ENCODE measurements at places on chromosomes 4 and X.

GRCh38 chr4:3168029-3168428 is 80.9 kb upstream of the MSANTD1 start:
- DNase-seq = no peak

GRCh38 chrX:2550328-2551020 is 49.7 kb upstream of the DHRSX start:
- no peak for DNase-seq

- no peak for DNase-seq
These were observed 24.6 kb downstream of the NAP1L5 start for GRCh38 chr4:88672987-88673386.

DNA sequence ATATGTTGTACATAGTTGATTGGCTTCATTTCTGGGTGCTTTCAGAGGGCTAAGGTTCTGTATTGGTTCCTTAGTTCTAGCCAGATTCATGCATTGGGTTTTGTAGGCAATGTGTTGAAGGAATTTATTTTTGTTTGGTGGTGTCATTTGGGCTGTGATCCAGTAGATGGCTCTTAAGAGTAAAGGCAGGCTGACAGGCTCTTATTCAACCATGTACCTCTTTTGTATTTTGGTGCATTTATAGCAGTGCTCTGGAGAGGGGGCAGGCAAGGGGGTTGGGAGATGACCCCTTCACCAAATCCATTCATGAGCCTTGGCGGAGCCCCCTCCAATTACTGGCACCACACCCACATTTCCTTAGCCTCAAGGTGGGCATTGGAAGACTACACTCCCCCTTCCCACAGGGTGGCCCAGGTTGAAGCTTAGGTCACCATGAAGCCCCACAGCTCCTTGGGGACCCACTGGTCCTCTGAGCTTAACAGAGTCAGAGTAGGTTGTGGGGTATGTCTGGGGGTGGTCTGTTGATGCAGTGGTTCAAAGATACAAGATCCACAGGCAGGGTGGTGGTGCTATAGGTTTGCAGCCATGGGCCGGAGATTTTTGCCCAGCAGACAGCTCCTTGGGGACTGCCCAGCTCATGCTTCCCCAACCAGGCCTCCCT is 143.0 kb upstream of the GNPDA2 start:
- DNase-seq = no peak

- DNase-seq = no peak
These were observed 40.5 kb downstream of the MAP9 start for GRCh38 chr4:155336242-155336641.

GRCh38 chr4:185304541-185304940 is 91.2 kb downstream of the LRP2BP start:
- no peak for DNase-seq

- no peak for DNase-seq
These were observed 31.5 kb downstream of the GRSF1 start for GRCh38 chr4:70808151-70808550.

DNA sequence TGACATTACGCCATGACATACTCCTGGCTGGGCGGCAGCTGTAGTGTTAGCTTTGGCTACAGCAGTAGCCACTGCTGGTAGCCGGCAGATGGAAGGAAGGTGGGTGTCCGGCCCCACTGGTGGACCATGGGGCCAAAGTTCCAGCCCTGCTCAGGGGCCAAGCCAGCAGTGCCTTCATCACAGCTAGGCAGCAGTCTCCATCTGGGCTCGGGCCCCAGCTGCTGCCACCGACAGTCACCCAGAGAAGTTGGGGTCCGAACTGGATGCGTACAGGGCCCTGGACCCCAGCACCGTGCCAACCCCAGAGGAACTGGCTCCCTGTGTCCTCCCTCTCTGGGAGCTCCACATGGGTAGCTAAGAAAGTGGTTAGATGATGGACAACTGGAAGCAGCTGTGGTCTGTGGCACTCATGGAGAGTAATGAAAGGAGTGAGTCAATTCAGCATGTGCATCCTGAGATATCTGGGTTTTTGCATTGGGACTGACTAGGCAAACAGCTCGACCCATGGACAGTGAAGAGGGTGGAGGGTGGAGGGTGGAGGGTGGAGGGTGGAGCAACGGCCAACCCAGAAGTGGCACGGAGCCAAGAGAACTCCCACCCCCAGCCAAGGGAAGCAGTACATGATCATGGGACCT is 366.6 kb upstream of the GRIA3 start:
- no peak for DNase-seq

DNA sequence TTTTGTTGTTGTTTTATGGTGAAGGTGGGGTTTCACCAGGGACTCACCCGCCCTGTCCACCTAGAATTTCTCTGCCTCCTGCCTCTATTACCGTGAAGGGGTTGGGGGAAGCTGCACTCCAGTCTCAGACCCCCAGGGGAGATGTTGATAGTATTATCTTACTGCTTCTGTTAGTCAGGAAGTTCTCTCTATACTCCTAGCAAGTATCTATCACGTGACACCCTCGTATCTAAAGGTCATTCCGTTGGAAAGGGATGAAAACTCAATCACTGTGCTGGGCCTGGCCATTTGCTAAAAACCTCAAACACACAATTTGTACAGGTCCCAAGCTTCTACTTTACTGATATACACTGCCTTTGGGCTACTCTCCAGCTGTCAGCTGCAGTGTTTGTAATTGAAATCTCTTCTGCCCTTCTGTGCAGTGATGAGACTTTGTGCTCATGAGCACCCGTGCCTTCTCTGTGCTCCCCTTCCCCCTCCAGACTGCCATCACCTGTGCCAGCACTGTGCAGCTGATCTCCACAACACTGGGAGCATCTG is 188.5 kb upstream of the ANXA3 start:
- no peak for DNase-seq

DNA sequence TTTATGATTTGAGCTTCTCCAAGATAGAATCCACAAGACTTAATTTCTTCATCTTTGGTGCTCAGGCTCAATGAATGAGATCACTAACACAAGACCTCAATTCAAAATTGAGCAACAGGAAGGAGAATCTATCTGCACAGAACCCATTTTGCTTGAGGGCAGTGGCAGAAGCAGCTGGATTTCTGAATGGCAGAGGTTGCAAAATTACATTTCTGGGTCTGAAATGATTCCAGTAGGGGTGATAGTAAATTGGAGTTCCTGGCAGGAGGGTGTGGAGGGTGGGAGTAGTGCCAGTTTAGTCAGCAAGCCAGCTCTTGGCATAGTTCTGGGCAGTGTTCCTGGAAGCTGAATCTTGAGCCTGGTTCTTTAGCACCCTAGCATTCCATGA is 281.1 kb downstream of the SLC7A11 start:
- DNase-seq = peak; percentile 35

GRCh38 chr4:99435154-99435553 is at the start of gene ADH7:
ADH7 (minus strand) TSS chr4:99435342; CDS start chr4:99435233, 109 bp downstream.
- DNase-seq = no peak

DNA sequence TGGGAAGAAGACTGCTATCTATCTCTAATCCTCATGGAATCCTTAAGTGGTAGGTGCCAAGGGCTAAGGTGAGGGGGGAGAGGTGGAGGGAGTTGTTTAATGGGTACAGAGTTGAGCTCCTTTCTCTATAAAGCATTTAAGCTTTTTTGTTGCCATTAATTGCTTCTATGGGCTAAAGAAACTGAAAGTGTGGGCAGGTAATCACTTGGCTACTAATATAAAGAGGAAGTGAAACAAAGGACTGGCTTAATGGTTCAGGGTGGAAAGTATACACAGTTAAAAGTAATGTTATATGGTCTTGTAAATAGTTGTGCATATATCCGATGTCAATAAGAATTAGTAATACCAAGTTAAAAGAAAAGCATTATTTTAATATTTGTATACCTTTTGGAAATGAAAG is 83.9 kb downstream of the POLA1 start:
- no peak for DNase-seq

- DNase-seq = no peak
These were observed 271.6 kb upstream of the ARSJ start for GRCh38 chr4:114251020-114251419.

DNA sequence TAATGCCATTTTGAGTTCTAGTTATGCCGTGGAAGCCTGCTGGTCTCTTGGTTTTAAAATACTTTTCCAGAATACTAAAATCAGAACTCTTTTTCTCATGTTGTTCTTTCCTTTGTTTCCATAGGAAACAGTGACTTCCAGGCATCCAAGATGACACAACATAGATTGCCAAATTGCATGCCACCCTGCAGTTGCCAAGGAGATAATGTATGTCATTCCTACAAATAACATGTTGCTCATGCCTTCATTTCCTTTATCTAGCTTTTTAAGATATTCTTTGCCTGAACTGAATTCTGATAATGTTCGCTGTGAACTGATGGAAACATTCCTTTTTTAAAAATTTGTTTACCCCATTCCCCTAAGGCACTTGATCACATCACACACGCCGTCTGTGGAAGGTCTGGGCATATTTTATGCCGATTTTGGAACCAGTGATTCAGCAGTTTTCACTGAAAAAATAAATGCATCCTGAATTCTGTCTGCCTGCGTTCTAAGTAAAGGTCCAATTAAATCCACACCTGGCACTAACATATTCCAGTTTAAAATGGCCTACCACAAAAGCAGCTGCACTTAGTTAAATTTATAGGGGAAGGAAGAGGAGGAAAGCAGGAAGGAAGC is 38.0 kb upstream of the COX7B2 start:
- no peak for DNase-seq

DNA sequence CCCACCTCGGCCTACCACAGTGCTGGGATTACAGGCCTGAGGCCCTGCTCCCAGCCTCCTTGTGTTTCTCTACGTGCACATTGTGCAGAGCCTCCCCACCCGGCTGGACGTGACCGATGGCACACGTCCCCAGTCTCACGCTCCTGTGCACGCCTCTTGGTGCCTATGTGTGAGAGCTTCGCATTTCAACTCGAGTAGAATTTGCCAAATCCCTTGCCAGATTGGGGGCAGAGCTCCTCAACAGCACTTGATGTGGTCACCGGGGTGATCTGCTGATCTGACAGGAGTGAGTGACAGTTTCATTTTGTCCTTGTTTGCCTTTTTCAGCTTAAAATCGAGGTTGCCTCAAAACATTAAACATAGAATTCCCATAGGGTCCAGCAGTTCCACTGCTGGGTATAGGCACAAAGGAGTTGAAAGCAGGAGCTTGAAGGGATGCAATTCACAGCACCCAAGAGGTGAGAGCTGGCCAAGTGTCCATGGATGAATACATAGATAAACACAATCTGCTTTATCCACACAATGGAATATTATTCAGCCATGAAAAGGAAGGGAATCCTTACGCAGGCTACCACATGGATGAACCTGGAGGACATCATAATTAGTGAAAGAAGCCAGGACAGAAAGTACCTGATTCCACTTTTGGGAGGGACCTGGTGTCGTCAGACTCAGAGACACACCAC is 17.6 kb downstream of the TMEM187 start:
- no peak for DNase-seq

GRCh38 chr4:88106205-88106604 is 52.2 kb downstream of the ABCG2 start:
- DNase-seq = peak; percentile 20

DNA sequence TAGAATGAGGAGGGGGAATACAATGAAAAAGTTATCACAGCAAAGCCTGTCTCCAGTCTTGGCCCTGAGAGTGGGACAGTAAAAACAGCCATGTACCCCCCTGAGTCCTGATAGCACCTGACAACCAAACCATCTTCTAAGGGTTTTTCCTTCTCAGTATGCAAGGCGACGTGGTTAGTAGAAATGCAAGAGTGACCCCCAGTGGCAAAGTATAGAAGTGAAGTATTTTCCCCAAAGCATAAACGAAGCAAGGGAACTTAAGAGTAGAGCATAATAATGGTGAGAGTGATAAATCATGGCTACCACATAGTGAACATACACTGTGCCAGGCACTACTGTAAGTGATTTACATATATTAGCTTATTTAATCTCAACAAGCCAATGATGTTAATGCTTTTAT is 52.8 kb downstream of the FAM47C start:
- peak; percentile 3 for DNase-seq

- DNase-seq = no peak
These were observed 5.3 kb downstream of the HCFC1 start for GRCh38 chrX:153966283-153966688.

GRCh38 chrX:39854772-39855747 is 242.7 kb downstream of the BCOR start:
- no peak for DNase-seq

GRCh38 chr4:45554423-45554822 is 569.4 kb downstream of the GABRG1 start:
- no peak for DNase-seq

- no peak for DNase-seq
These were observed 12.2 kb upstream of the RAP1GDS1 start for GRCh38 chr4:98248934-98249333.

DNA sequence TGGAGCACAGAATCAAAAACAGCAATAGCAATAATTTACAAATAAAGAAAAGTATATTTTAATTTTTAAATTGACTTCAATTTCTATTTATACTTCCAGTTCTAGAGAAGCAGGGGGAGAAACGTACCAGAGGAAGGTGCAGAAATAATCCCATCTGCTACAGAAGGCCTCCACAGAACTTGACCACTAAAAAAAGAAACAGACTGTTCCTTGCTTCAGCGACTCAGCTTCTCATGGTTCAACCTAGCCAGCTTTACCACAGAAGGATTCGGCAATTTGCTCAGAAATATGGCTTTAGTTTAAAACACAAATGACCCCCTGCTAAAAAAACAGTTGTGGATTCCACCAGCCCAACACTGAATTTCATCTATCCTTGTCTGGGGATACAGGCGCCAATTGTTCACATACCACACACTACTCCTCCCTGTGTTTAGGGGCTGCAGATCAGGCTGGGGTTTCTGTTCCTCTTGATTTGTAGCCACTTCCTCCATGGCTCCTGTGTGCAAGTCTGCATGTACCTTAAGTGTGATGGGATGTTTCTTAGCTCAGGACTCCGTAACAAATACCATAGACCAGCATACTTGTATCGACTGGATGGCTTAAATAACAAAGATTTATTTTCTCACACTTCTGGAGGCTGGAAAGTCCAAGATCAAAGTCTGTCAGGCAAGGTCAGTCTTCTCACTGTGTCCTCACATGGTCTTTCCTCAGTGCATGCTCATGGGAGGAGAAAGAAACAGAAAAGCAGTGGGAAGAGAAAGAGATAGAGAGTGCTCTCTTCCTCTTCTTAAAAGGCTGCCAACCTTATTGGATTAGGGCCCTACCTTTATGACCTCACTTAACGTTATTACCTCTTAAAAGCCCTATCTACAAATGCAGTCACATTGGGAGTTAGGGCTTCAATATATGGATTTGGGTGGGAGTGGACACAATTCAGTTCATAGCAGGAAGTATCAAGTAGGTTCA is 79.1 kb downstream of the AMOT start:
- DNase-seq = no peak

GRCh38 chr4:128727658-128728057 is 81.8 kb upstream of the JADE1 start:
- DNase-seq = no peak

DNA sequence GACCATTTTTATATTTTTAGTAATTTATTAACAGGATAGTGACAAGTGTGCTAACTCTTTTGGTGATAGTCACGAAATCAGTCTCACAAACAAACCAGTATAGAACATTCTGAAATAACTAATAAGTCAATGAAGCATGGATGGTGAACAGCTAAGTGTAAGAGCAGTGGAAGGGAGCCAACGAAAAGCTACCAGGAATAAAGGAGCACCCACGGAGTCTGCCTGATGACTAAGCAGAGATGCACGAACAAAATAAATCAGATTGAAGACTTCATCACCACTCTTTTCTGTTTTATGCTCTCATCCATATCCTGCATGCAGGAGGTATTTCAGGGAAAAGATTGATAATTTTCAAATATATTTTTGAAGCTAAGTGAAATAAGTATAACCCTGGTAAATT is 891.1 kb upstream of the HS3ST1 start:
- DNase-seq = no peak

All from HS-27A (cell line).